ENCODE measurements at places on chromosomes 7 and 10.
A peak's percentile ranks its signal among the peaks of the same experiment; 100 is the strongest.

DNA sequence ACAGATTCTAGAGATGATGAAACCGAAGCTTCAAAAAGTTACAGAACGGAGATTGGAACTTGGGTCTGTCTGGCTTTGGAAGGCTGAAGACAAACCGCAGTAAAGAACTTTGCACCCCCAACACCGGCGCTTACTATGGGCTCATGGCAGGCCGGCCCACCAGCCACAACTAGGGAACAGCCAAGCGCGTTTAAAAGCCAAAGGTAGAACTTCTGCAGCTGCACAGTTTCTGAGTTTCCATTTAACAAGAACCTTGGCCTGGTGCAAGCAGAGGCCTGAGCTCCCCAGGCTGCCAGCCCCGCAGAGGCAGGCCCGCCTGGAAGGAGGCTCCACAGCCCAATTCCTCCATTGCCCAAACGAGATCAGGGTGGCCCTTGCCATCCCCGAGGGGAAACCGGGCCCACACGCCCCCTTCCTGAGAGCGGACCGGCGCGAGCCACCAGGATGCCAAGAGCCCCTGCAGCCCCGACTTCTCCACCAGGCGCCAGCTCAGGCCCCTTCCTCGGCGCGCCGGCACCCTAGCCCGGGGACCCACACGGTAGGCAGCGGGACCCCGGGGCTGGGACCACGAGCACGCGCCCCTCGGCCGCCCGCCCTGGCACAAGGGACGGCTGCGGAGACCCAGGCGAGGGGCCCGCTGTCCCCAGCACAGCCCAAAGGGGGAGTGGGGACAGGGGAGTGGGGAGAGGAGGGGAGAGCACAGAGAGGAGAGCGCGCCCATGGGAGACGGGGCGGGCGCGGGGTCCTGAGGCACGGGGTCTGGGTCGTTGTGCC lies 566 bp downstream of the MAD1L1 start:
- DNase-seq: no peak

- DNase-seq: no peak
These were observed 200.8 kb downstream of the ADRA2A start for GRCh38 chr10:111277661-111278060.

GRCh38 chr10:51023636-51024035 lies 50.7 kb upstream of the PRKG1 start:
- no peak for DNase-seq

DNA sequence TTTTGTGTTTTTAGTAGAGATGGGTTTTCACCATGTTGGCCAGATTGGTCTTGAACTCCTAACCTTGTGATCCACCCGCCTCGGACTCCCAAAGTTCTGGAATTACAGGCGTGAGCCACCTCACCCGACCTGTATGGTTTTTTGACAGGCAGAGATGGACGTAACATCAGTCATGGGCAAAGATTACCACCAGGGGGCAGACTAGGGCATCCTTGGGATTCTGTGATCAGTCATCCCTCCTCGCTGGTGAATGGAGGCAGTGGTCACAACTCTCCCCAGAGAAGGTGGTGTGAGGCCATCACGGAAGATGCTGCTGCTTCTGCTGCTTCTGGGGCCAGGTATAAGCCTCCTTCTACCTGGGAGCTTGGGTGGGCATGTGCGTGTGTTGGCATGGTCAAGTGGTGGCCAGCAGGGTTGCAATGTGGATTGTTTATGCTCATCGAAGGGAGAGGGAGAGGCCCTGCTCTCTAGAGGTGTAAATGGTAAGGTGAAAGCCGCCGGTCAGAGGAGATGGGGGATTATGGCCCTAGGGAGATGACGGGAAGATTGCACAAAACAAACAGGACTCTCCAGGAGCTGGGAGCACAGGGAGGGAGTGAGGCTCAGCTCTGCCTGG lies 122.7 kb upstream of the PRSS1 start:
- DNase-seq: peak; percentile 6

DNA sequence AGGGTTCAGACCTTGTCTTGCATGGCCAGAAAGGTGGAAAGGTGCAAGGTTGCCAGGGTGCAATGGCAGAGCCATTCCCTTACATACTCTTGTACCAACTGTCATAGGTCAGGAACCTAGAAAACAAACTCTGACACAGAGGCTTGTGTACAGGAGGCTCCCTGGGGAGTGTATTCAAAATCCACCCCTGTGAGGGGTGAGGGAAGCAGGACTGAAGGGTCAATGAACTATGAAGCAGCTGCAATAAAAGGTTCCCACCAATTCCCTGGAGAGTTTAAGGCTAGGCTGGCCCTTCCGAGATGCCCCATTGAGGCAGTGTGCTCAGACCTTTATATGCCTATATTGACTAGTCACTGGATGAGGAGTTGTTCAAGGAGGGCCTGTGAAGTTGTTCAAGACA lies 13.9 kb upstream of the CUZD1 start:
- DNase-seq: no peak
